Substantia nigra (tissue), 51 donors: ENCODE measurements at places on chromosomes 12 and 14.

DNA sequence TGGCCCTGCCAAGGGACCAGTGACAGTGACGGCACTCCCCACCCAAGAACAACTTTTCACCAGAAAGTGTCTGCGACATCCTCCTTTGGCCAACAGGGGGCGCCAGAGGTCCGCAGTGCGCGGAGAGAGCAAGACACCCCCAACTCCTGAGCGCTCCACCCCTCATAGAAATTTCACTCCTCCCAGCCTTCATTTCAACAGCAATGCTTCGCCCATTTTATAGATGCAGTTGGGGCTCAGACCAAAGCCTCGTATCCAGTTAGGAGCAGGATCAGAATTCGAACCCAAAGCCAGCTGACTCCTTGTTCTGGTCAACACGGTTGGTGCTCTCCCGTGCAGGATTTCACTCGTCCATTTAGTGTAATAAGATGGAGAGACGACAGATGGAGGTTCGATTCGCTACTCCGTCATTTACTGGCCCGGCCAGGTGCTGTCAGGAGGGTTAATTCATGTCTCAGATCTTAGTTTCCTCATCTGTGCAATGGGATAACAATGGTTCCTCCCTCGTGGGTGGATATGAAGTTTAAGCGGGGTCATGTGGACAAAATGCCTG lies 2.4 kb upstream of the POP5 start:
- DNase-seq = peak; percentile 62

DNA sequence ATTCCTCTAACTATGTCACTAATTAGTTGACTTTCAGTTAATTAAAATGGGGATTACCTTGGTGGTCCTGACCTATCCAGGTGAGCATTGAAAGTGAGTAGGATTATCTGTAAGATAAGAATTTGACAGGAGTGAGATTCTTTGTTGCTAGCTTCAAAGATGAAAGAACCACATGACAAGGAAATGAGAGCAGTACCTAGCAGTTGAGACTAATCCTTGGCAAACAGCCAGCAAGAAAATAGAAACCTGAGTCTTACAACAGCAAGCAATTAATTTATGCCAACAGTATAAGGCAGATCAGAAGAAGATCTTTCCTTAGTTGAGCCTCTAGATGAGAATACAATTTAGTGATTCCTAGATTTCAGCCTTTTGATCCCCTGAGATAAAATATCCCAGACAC lies 1058.4 kb downstream of the LRFN5 start:
- DNase-seq = no peak

DNA sequence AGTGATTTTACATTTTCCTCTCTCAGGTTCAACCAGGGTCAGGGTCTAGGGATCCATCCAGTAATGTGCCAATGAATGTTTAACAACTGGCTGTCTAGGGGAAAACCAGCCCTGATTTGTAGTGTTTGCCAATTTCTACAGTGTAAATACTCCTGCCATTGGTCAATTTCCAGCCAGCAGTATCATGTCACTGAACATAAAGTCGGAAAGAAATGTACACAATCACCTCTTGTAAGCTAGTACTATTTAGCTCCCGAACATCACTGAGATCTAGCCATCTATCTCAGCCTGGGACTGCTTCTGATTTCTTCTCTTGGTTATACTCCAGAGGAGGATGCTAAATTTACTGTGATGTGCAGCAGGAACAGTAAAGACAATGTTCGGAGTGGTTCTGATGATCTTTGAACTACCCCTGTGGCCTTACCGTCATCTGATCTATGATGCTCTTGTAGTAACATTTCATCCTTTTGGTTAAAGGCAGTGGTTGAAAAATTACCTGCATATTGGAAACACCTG lies 36.7 kb upstream of the EGLN3 start:
- no peak for DNase-seq

DNA sequence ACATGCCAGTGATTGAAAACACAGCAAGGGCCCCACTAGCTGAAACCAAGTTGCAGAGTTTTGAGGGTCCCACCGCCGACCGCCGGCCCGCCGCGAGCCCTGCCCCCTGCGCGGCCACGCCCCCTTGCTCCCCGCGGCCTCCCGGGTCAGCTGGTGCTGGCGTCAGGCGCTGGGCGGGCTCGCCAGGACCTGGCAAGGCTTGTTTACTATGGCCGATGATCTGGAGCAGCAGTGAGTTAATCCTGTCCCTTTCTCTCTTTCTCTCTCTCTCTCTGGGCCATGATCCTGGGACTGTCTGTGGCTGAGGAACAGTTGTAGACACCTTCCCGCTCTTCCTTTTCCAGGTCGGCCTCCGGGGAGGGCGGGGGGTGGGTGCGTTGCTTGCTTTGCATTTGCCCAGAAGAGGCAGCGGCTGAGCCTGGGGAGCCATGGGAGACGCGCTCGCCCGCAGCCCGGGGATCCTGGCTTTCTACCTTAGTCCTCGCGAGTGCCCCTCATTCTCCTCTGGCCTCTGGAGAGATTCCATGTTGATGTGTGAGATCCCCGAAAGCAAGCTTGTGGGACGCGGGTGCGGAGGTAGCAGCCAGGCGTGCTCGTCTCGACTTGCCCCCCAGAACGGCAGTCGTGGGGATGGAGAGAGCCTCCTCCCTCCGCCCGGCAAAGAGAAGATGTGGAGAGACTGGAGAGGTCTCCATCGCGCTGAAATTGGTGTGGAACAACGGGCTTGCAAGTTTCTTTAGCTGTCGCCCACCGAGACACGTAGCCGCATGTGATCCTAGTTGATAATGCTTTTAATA lies at the start of gene ABHD4:
Gene ABHD4 (plus strand): TSS at position 202 of the 797 bp plus-strand sequence. CDS start 7 bp downstream, at position 209.
- DNase-seq = peak; percentile 71

GRCh38 chr14:45070215-45070614 lies 13.7 kb upstream of the PRPF39 start:
- DNase-seq = no peak

DNA sequence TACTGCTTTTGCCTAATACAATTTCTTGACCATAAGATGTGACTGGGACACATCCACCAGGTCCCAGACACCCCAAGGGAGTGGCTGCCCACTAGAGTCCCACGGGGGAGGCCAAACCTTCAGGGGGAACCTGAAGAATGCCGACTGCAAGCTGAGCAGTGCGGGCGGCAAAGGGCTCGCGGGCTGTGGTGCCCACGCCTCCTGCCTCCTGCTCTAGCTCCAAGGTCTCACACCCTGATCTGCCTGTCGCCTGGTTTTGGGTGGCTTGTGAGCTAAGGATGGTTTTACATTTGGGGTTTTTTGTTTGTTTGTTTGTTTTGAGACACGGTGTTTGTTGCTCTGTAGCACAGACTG lies 75.2 kb downstream of the MOK start:
- DNase-seq = no peak

GRCh38 chr14:50531595-50532501 lies 521 bp downstream of the MAP4K5 start:
- peak; percentile 40 for DNase-seq

DNA sequence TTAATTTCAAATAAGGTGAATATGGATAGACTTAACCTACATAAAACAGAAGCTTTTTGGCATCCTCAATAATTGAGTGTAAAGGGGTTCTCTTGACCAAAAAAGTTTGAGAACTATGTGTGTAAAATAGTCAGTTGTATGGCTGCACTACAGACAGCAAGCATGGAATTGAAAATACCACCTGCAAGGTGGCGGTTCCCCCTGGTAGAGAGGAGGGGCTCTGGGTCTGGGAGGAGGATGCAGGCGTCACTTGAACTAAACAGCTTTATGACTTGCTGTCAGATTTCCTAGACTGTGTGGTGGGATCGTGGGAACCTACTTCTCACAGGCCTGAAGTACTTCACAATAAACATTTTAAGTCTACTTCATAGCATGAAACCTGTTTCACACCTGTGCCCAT lies 6.3 kb downstream of the EVL start:
- no peak for DNase-seq

GRCh38 chr12:51827925-51828818 lies 20.3 kb downstream of the FIGNL2 start:
- DNase-seq = no peak

DNA sequence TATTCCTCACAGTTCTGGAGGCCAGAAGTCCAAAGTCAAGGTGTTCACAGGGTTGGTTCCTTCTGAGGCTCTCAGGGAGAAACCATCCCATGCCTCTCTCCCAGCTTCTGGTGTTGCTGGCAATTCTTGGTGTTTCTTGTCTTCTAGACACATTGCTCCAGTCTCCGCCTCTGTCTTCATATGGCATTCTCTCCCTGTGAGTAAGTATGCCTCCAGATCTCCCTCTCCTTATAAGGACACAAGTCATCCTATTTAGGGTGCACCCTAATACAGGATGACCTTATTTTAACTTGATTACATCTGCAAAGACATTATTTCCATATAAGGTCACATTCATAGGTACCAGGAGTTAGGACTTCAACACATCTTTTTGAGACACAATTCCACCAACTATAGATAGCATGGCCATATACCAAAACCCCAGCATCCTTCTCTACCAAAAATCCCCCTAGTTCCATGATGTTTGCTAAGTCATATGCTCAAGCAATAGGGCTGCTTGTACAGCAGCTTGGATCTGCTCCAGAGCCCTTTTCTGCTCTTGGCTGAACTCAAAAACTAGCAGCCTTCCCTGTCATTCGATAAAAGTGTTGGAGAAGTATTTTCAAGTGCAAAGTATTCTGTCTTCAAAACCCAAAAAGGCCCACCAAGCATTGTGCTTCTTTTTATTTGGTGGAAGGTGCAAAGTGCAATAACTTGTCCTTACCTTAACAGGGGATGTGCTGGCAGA lies 79.2 kb upstream of the CMKLR1 start:
- DNase-seq = no peak

DNA sequence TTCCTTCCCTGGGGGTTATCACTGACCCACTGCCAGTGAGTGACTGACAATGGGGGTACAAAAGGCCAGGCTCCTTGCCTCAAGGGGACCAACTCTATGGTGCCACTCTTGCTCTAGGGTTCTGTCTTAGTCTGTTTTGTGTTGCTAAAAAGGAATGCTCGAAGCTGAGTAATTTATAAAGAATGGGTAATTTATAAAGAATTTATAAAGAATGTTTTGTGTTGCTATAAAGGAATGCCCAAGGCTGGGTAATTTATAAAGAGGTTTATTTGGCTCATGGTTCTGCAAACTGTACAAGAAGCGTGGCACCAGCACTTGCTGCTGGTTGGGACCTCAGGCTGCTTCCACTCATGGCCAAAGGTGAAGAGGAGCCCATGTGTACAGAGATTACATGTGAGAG lies 15.8 kb upstream of the RASSF8 start:
- no peak for DNase-seq

DNA sequence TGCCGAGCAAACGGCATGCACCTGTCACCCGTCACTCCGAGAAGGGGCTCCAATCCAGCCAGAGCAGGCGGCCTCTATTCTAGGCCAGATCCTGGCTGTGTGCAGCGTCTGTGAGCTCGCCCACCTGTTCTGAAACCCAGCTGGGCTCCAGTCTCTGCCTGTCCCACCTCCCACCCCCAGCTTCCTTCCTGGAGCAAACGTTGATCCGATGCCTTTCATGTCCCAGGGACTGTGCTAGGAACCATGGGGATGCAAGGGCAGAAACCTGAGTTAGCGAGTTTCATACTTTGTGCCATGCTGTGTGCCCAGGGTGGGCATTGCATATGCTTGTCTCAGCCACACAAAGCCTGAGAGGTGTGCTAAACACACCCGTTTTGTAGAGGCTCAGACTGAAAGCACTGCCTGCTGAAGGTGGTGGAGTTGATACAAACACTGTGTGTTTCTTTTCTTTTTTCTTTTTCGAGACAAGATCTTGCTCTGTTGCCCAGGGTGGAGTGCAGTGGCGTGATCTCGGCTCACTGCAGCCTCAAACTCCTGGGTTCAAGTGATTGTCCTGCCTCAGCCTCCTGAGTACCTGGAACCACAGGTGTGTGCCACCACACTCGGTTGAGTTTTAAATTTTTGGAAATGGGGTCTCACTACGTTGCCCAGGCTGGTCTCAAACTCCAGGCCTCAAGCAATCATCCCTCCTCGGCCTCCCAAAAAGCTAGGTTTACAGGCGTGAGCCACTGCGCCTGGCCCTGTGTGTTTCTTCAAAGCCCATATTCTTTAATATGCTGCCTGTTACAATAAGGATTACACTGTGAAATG lies 84.1 kb upstream of the MED13L start:
- DNase-seq = no peak

GRCh38 chr14:75232597-75232996 lies 46.0 kb upstream of the FOS start:
- DNase-seq = no peak

DNA sequence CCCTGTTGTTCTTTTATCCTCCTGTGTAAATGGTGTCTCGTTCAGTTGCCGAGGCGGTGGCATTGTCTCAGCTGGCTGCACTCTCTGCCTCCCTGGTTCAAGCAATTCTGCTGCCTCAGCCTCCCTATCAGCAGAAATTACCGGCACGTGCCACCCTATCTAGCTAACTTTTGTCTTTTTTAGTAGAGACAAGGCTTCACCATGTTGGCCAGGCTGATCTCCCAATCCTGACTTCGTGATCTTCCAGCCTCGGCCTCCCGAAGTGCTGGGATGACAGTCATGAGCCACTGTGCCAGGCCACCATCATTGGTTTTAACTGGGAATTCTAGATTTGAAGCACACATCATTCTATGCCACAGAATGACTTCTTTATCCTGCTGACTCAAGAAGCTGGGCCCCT lies 175.3 kb upstream of the ALG10B start:
- no peak for DNase-seq

DNA sequence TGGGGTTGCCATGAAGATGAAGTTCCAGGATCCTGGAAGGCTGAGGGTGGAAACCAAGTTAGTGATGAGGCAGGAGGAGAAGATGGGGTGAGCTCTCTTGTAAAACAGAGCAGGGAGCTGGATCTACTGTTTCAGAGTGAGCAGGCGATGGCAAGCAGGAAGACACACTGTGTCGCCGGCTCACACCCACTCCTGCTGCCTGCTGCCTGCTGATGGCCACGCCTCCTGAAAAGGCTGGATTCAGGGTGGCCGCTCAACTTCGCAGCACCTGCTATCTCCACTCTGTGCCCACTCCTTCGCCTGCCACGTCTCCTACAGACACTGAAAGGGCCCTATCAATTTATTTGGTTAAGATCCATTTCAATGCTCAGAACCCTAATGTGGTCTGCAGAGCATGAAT lies 96.1 kb downstream of the RBM19 start:
- DNase-seq = no peak

GRCh38 chr14:33938131-33938949 lies 12.5 kb downstream of the EGLN3 start:
- no peak for DNase-seq

GRCh38 chr12:62694116-62694515 lies 227.5 kb downstream of the MON2 start:
- no peak for DNase-seq

DNA sequence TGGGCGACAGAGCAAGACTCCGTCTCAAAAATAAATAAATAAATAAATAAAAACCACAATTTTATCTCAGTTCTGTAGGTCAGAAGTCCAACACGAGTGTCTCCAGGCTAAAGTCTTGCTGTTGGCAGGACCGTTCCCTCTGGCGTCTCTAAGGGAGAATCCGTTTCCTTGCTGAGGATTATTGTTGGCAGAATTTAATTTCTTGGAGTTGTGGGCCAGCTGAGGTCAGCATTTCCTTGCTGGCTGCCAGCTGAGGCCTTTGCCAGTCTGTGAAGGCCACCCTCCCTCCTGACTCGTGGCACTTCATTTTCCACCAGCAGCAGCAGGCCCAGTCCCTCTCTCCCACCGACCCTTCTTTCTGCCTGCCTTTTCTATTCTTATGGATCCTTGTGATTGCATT lies 17.2 kb downstream of the PSMC1 start:
- no peak for DNase-seq
